GM19239 (cell line): ENCODE measurements at places on chromosomes 2 and 18.
A peak's percentile ranks its signal among the peaks of the same experiment; 100 is the strongest.

DNA sequence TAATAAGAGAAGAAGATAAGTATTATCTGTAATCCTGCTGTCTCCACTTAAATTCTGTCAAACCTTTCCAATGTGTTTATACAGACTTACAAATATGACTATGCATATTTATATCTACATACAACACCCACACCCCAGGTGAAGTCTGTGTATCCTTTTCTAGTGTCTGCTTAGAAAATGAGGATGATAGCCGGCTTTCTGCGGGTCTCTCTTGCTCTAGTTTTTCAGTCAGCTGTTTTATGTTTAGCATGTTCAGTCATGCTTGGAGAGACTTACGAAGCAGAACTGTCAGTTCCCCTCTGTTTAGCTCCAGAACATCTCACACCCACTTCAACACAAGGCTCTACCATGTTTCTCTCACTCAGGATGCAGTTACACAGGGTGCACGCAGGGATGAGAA lies 137.3 kb upstream of the NFATC1 start:
- no peak for DNase-seq

DNA sequence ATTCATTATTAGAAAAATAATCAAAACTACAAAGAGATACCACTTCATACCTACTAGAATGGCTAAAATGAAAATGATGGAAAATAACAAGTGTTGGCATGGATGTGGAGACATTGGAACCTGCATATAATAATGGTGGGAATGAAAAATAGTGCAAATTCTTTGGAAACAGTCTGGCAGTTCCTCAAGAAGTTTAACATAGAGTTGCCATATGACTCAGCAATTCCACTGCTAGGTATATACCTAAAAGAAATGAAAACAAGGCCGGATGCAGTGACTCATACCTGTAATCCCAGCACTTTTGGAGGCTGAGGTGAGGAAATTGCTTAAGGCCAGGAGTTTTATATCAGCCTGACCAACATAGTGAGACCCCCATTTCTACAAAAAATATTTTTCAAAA lies 41.6 kb upstream of the ACYP2 start:
- DNase-seq: no peak

DNA sequence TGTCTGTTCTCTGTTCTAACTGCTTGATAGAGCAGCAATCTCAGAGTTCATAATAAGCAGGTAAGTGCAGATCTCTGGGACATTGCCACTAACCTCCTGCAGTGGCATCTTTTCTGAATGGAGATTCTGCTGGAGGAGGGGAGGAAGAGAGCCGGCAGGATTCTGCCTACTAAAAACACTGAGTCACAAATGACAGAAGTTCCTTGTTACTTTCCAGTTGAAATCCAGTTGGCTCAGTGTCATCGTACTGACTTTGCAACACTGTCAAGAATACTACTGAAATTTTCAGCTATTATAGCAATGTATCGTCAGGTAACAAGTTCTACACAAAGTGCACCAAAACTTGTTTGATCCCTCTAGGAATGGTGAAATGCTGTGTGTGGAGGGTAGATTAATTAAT lies 79.6 kb upstream of the ST6GAL2 start:
- no peak for DNase-seq

DNA sequence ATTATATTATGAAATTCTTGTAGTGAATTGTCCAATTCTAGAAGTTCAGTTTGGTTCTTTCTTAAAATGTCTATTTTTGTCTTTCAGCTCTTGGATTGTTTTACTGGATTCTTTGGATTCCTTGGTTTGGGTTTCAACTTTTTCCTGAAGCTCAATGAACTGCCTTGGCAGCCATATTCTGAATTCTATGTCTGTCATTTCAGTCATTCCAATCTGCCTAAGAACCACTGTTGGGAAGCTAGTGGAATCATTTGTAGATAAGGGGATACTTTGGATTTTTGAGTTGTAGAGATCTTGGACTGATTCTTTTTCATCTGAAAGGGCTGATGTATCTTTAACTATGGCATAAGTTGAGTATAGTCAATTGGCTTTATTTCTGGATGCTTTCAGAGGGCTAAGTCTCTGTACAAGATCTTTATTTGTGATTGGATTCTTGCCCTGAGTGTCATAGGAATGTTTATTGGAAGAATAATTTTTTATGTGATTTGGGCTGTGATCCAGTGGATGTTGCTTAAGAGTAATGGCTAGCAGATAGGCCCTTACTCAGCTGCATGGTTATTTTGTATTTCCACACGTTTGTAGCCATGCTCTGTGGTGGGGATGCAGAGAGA lies 42.3 kb downstream of the SERPINB7 start:
- DNase-seq: no peak

GRCh38 chr2:38526195-38526594 lies 76.5 kb downstream of the HNRNPLL start:
- DNase-seq: no peak

- DNase-seq: no peak
Measured at GRCh38 chr2:220781622-220782241, 790.4 kb downstream of the EPHA4 start.

GRCh38 chr18:65788373-65788772 lies 37.6 kb downstream of the CDH7 start:
- DNase-seq: no peak

GRCh38 chr2:102367331-102367971 lies 11.9 kb downstream of the IL18R1 start:
- DNase-seq: no peak

DNA sequence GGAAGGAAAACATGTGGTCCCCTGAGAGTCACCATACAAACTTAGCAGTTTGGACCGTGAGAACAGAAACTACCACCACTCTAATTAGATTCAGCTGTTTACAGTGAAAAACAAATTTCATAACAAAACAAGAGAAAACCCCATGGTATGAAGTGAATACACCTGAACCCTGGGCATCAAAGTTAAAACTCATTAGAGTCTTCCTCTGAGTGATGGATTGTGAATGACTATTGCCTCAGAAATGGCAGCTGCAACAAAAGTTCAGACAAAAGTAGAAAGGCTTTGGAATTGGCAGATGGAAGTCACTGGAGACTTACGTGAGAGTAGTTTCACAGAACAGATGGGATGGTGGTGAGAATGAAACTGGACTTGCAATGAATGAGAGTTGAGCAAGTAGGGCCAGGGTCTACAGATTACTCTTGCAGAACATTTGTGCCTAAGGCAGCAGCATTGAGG lies 98.0 kb downstream of the AAK1 start:
- peak; percentile 10 for DNase-seq

- DNase-seq: no peak
Measured at GRCh38 chr2:111032721-111033429, 87.8 kb upstream of the BCL2L11 start.

GRCh38 chr2:51484605-51485004 lies 452.7 kb upstream of the NRXN1 start:
- no peak for DNase-seq

DNA sequence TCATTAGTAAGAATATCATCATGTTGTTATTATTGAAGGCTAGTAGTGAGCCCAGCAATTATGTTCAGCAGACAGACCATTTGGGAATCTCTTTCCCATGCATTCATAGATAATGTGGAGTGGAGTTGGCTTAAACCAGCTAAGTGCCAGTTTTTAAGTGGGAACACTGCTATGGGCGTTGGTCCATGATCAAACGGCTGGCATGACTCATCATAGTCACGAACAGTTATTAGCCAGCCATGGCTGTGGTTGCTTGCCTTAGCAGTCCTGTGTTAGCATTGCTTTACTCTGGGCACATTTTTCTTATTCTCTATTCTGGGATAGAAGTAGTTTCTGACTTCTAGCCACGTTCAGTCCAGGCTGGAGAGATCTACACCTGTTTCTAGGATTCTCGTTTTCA lies 17.7 kb downstream of the EIF4E2 start:
- DNase-seq: no peak

- no peak for DNase-seq
Measured at GRCh38 chr18:79471046-79471445, 75.3 kb downstream of the NFATC1 start.

GRCh38 chr18:61471541-61471940 lies 138.3 kb downstream of the CDH20 start:
- no peak for DNase-seq

- no peak for DNase-seq
Measured at GRCh38 chr18:74796841-74797576, 199.3 kb downstream of the ZNF407 start.

GRCh38 chr2:191435141-191435540 lies 189.9 kb downstream of the MYO1B start:
- DNase-seq: no peak

DNA sequence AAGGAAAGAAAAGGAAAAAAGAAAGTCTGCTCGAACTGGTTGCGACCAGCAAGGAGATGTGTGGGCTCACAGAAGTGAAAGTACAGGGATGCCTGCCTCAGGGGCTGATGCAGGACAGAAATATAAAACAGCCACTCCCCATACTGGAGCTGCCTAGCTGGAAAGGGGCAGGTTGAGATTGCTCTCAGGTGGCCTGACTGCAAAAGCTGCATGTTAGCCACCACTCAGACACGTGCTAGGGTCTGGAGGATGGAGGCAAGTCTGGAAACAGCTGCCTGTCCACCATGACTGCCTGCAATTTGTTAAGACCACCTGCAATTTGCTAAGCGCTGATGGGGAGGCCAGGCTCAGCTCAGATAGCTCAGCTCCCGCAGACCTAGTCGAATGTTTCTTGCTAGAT lies 17.9 kb downstream of the B3GNT7 start:
- DNase-seq: no peak

DNA sequence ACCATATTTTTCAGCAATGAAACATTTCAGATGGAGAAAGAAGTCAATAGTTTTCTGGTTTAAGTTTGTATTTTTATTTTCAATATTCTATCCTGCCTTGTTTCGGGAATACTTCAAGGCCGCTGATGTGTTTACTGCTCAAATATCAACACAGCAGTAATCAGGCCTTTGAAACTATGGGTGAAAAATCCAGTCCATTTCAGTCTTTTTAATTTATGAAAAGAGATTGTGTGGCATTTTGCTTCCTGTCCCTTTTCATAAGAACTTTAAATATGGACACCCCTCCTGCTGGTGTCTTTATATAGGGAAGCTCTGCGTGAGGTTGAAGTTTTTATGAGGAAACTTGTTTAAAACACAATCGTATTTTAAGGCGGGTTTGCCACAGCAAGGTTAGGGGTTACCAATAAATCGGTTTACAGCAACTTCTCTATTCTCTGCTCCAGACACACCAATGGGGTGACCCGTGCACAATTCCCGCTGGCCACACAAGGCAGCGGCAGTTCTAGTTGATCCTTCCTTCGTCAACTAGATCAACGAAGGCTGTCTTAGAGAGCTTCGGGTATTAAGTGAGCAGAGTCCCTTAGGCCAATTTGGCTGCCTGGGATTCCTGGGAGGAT lies 1.2 kb upstream of the TANC1 start:
- no peak for DNase-seq

GRCh38 chr2:215022418-215022817 lies 116.0 kb downstream of the ABCA12 start:
- no peak for DNase-seq

GRCh38 chr2:176490061-176490861 lies 221.0 kb downstream of the MTX2 start:
- DNase-seq: no peak

DNA sequence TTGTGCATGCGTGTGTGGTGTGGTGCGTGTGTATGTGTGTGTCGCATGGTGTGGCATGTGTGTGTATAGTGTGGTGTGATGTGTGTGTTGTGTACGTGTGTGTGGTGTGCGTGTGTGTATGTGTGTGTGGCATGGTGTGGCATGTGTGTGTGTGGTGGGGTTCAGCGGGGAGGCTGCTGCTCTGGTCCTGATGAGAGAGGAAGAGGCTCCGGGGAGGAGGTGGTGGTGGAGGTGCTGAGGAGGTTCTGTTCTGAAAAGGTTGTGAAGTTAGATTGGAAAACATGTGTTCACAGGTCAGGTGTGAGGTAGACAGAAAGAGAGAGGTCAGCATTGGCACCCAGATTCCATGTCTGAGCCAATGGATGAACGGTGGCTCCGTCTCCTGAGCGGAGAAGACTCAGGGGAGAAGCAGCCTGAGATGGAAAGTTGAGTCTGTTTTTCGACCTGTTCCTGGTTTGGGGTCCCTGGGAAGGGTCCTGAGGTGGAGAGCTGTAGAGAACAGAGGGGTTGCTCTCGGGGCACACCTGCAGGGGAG lies 67.2 kb upstream of the HDAC4 start:
- no peak for DNase-seq

GRCh38 chr2:237304763-237305514 lies 109.0 kb downstream of the COL6A3 start:
- DNase-seq: no peak

GRCh38 chr2:85462322-85462721 lies 43.8 kb downstream of the SH2D6 start:
- no peak for DNase-seq

DNA sequence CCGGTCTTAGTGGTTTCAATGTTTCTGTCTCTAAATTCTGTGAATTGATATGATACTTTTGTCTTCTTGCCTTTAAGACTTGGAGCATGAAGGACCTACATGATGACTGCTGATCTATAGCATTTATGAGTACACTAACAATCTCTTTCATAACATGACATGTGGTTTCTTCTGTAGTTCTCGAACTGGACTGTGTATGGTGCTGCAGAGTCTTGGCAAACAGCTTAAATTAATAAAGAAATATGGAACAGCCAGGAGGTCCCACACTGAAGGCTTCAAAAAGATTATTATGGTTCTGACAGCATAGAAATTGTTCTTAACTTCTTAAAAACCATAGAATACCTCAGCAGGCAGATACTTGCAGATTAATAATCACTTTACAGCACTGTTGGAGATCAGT lies 145.0 kb downstream of the DCC start:
- no peak for DNase-seq

GRCh38 chr2:235000426-235001236 lies 48.8 kb downstream of the SH3BP4 start:
- DNase-seq: no peak

- no peak for DNase-seq
Measured at GRCh38 chr18:26468931-26469340, 79.4 kb downstream of the KCTD1 start.

GRCh38 chr2:128489526-128490273 lies 171.0 kb upstream of the HS6ST1 start:
- DNase-seq: no peak

DNA sequence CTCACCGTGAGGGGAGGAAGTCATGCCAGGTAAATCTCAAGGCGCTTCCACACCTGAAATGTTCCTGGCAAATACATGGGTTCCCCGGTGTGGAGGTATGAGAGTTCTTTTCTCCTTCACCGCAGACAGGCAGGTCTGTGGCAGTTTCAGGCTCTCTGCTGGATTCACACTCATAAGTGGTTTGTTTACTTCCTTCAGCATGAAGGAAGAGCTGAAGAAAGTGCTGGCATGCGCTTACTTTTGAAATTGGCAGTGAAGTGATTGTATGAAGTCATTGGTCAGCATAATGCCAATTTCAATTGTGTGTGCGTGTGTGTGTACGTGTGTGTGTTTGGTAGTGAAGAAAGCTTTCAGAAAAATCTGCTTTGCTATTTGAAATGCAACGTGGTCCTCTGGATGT lies 43.4 kb downstream of the RNF144A start:
- DNase-seq: no peak
